ENCODE measurements at places on chromosomes 6 and 20.

DNA sequence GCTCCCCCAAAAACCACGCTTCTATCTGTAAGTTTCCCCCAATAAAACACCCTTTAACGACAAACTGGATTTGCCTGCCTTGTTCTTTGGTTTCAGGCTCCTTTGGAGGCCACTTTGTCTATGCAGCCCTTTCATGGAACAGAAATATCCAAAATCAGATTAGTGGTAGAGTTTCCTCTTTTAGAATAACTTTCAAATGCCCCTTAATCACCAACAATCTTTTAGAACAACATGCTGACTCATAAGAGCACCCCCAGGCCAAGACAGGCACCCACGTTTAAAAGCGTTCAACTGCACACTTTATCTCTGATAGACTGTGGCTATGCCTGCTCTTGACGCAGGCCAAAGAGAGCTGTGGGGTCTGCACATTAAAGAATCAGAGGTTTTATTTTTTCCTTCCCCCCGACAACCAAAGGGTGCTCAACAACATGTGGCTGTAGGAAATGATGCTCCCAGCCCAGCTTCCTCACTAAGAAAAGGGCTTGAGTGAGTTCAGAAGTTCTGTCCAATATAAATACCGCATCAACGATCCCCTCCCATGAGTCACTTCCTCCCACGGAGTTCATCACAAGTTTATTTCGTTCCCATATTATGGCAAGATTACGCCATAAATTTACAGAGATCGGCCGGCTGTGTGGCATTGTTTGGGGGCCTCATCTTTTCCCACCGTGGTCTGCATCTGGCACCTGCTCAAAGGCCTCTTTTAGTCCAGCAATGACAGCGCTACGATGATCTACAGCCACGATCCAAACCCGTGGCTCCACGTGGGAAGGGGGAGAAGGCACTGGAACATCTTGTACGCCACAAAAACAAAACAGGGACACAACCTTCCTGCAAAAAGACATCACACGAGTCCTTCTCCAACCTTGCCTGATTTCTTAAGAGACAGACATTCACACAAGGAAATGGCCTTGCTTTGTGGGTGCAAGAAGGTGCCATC lies 88.8 kb upstream of the NFATC2 start:
- no peak for DNase-seq

GRCh38 chr6:38503032-38503773 lies 136.5 kb downstream of the BTBD9 start:
- DNase-seq = no peak

DNA sequence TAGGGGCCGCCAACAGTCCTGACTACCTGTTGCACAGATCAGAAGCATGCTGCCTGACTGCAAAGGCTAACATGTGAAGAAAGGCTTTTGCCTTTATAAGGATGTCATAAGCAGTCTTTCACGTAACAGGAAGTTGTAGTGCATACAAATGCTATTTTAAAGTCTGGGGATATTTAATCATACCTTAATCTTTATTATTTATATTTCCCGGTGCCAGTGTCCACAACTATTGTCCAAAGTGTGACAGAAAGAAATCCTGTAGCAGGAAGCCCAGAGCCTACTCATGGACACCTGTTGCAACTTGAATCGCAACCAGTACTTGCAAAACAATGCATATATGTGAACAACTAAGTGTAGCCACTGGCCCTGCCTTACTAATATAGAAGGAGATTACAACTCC lies 235.8 kb downstream of the ALDH8A1 start:
- DNase-seq = no peak

- no peak for DNase-seq
These were observed 523.6 kb upstream of the RNF217 start for GRCh38 chr6:124438546-124439065.

DNA sequence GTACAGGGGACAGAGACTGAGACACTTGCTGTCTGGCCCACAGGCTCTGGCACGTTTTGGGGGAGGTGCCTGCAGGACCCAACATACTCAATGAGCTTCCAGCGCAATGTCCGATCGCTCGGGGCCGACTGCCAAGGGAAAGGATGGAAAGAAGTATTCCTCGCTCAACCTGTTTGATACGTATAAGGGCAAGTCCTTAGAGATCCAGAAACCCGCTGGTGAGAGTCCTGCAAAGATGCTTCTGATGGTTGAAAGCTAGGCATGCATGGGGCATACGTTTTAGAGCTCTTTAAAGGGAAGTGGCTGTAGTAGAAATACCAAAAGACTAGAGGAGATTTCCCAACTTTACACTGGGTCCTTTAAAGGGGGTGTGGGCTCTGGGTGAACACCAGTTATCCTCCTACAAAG lies 2.2 kb downstream of the PRRC2A start:
- no peak for DNase-seq

DNA sequence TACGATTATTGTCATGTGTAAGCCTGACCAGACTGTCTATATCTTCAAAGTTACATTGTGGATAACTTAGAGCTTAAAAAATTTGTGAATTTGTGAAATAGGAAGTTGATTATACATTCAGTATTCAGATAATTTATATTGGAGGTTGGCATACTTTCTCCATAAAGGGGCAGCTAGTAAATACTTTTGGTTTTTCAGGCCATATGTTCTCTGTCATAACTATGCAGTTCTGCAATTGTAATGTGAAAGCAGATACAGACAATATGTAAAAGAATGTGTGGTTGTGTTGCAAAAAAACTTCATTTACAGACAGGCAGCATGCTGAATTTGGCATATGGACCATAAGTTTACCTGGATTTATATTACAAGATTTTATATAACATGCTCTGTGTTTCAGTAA lies 29.3 kb downstream of the HSF2 start:
- no peak for DNase-seq

DNA sequence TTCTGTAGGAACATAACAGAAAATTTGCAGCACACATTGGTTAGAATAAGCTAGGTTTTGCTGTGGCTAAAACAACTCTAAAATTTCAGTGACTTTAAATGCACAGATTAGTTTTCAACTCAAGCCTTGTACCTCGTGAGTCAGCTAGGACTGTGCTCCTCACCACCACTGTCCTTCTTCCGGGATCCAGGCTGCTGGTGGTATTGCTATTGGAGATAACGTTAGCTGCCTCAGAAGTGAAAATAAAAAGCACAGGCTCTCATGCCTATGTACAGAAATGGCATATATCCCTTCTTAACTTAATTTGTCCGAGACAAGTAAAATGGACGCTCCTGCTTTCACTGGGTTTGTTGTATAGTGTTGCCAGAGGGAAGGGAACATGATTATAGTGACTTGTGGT lies 931.1 kb upstream of the EYS start:
- no peak for DNase-seq

- no peak for DNase-seq
These were observed 5.3 kb downstream of the POPDC3 start for GRCh38 chr6:105174512-105174911.

GRCh38 chr6:142827991-142828390 lies 117.0 kb downstream of the HIVEP2 start:
- DNase-seq = no peak

DNA sequence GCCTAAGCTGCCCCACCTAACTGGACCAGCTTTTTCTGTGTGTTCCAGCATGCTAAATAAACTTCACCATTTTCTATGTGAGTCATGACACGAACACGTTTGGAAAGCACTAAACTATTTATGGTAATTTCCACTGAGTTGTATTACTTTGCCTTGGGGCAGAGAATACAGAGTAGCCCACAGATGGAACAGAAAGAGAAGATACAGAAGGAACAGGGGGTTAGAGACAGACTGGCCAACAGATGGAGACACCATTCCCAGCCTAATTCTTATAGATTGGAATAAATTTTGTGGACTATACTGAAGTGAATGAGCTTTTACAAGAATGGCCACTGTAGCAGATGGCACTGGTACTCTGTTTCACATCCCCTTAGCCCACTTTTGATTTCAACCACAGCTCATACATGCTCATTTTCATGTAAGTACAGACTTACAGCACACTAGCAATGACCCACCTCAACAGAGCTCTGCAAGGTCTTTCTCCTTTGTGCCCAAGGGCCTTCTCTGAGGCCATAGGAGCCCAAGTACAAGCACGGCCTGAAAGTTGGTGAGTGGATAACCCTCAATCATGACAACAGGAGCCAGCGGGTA lies 13.1 kb upstream of the NT5DC1 start:
- DNase-seq = no peak

- no peak for DNase-seq
These were observed 74.8 kb upstream of the MBOAT1 start for GRCh38 chr6:20286968-20287565.

DNA sequence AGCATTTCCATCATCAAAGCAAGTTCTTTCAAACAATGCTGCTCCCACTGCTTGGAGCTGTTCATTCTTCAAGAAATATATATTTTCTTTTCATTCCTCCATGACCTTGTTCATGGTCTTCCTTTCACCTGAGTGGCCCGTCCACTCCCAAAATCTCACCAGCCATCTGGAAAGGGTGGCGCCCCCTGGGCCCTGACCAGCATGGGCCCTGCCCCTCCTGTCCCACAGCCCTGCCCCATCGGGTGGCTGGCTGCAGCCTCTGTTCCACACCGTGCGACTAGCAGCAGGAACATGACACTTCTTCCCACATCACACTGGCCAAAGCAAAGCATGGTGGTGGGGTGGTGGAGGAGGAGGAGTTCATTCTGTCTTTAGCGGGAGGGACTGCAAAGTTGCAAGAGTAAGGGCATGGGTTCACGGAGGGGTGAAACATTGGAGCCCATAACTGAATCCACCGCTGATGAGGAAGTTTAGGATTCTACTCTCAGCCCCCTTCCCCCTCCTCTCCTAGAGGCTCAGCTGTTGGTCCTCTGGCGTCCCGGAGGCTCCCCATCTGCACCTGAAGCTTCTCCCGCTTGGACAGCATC lies 195.2 kb upstream of the SLC24A3 start:
- no peak for DNase-seq

- DNase-seq = no peak
These were observed 28.6 kb upstream of the PRL start for GRCh38 chr6:22325481-22325880.

GRCh38 chr20:18802012-18802634 lies 11.5 kb upstream of the SCP2D1 start:
- DNase-seq = no peak

DNA sequence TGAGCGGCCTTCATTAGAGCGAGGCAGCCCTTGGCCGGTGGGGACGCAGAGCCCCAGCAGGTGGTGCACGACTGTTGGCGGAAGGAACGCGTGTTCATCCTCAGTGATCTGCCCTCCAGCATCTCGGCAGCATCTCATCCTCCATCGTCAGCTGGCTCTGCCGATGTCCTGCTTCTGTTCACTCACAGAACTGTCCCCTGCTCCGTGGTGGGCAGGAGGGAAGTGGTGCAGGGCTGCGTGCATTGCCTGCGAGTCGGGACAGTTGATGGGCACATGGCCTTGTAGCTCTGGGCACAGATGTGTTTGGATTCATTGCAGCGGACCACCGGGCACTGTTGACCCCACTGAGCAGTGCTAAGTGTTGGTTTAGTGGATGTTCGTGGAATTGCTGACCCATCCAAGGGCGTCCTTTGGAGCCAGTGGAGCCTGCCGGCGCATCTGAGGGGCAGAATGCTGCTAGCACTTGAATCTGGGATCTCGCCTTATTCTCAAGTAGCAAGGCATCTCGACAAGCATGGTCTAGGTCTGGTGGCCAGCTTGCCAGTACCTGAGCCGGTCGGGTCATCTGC lies 6.7 kb upstream of the SLC17A9 start:
- DNase-seq = no peak
